ENCODE measurements at places on chromosomes 7 and 10.

- no peak for DNase-seq
Measured at GRCh38 chr7:17227766-17228490, 70.5 kb upstream of the AHR start.

DNA sequence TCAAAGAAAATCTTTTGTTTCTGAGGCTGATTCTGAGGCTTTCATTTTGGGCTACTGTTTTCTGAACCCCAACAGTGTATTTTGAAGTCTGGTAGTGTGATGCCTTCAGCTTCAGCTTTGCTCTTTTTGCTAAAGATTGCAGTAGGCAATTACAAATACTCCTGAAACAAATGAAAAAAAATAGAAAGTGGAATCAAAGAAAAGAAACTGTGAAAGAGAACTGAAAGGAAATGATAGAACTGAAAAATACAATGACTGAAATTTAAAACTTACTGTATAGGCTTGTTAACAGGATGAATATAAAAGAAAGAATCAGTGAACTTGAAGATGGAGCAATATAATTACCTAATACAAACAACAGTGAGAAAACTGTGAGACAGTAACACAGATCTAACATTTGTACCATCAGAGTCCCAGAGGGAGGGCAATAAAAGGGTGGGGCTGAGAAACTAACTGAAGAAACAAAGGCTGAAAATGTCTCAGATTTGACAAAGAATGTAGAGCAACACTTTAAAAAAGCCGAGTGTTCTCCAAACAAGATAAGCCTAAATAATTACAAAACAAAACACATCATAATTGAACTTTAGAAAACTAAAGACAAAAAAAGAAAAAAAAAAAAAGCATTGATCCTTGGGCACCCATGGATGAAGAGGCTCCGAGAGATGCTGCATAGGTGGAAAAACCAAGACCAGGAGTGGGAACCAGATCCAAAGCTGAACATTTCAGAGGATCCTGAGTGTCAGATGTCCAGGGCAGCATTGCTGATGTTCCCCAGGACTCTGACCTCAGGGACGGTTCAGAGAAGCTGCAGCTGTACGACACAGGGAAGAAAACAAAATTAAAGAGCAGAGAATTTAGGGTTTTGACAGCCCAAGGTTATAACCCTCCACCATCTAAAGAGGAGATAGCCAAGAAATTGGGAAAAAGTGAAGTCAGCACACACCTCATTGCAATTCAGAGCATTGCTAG is 223.2 kb upstream of the IGFBP3 start:
- DNase-seq, result no peak

- DNase-seq, result no peak
Measured at GRCh38 chr10:95663496-95663895, 7.0 kb upstream of the ALDH18A1 start.

DNA sequence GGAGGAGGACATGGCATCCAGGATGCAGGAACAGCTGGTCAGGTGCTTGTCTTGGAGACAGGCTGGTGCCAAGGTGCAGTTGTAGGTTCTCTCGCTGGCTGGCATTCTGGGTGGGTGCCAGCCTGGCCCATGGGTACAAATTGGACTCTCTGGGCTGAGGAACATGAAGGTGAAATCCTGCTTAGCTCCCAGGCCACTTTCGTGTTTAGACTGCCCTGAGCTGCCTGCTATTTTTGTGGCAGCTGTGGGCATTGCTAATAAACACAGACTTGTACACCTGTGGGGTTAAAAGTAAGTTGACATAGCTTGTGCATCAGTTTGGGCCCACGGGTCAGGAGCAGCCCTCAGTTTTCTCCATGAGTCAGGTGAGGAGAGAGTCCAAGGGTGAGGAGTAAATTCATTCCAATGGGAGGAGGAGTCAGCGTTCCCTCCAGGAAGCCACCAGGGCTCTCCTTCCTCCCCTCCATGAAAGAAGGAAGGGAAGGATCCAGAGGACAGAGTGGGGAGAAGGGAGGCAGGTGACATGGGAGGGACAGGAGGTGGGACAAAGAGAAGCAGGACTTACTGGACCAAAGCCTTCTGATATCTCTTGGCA is 380.0 kb downstream of the GLRX3 start:
- DNase-seq, result no peak

DNA sequence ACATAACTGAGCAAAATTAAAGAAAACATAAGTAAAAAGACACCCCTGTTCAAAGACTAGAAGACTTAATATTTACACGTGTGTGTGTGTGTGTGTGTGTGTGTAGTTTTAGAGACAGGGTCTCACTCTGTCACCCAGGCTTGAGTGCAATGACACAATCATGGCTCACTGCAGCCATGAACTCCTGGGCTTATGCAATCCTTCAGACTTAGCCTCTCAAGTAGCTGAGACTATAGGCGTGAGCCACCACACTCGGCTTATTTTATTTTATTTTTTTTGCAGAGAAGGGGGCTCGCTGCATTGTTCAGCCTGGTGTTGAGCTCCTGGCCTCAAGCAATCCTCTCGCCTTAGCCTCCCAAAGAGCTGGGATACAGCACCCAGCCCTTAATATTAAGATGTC is 90.3 kb downstream of the JMJD1C start:
- no peak for DNase-seq

DNA sequence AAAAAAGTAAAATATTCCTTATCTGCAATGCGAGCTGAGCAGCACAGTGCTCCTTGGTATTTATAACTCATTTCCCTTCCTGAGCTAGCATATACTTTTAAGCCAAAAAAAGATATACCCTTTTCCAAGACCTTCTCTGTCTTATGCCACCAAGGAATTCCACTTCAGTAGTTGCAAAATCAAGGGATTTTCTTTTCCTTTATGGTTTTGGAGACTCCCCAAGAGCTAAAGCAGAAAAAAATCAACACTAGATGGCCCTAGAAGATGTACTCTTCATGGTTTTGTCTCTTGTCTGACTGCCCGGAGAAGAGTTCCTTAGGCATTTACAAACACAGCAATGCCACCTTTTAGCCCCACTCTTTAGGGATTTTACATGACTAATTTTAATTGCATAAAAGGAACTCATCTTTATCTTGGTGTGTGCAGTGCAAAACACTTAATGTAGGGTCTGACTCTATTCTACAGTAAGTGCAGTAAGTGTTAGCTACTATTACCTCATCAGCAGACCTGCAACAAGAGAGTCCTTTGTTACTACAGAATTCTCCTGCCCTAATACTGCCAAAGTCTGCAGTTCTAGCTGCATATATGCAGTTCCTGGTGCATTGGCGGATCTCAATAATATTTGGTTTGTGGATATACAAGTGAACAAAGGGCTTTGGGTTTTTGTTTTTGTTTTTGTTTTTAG is 443.3 kb downstream of the GFRA1 start:
- no peak for DNase-seq

DNA sequence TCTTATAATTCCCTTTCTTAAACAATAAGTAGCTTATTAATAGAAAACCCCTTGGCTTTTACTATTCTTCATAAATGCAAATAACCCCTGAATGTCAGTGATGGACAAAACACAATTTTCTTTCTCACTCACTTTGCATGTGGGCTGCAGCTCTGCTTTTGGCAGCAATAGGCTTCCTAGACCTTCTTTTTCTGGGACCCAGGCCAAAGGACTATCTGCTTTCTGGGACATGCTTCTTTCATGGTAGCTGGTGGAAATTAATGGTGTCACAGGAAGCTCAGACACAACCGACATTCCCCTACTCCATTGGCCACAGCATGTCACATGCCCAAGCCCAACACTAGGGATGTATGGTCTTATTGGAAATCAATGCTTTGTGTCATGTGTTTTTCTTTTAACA is 134.3 kb upstream of the MDFIC start:
- no peak for DNase-seq

- DNase-seq, result no peak
Measured at GRCh38 chr7:115409682-115410433, 488.0 kb downstream of the MDFIC start.

GRCh38 chr7:109176661-109177060 is 607.0 kb downstream of the DNAJB9 start:
- no peak for DNase-seq

GRCh38 chr10:78082636-78083035 is 49.0 kb downstream of the RPS24 start:
- no peak for DNase-seq

DNA sequence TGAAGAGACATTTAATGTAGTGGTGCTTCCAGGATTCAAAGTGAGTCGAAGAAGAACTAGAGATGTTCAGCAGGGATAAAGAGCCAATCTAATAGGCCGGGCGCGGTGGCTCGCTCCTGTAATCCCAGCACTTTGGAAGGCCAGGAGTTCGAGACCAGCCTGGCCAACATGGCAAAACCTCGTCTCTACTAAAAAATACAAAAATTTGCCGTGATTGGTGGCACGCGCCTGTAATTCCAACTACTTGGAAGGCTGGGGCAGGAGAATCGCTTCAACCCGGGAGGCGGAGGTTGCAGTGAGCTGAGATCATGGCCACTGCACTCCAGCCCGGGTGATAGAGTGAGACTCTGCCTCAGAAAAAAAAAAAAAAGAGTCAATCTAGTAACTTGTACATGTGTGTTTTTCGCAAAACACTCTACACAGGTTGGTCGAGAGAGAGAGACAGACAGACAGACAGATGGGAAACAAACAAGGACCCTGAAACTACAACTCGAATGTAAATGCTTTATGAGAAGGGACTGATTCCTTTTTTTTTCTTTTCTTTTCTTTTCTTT is 775 bp downstream of the ABCB8 start:
- DNase-seq, result no peak

GRCh38 chr10:33722067-33722466 is 387.6 kb upstream of the NRP1 start:
- no peak for DNase-seq

GRCh38 chr7:770336-770735 is 43.3 kb upstream of the PRKAR1B start:
- DNase-seq, result no peak

GRCh38 chr7:82360591-82361368 is 82.8 kb downstream of the CACNA2D1 start:
- no peak for DNase-seq

- DNase-seq, result no peak
Measured at GRCh38 chr7:143256325-143256724, 6.9 kb upstream of the GSTK1 start.

- no peak for DNase-seq
Measured at GRCh38 chr10:87844837-87845623, 18.3 kb downstream of the KLLN start.

- DNase-seq, result no peak
Measured at GRCh38 chr10:69375307-69376151, 41.2 kb downstream of the TACR2 start.

- DNase-seq, result no peak
Measured at GRCh38 chr10:3783316-3783681, 1.7 kb downstream of the KLF6 start.

DNA sequence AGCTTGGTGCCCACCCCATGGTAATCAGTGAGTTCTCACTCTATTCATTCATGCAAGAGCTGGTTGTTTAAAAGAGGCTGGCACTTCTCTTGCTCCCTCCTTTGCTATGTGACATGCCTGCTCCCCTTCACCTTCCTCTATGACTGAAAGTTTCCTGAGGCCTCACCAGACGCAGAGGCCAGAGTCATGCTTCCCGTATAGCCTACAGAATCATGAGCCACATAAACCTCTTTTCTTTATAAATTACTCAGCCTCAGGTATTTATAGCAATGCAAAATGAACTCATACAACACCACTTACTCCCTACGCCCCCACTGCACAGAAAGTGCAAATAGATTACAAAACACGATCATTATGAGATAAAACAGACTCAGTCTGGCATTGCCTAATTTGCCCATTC is 39.0 kb downstream of the SEC61G start:
- no peak for DNase-seq

GRCh38 chr10:45265996-45266395 is 49.4 kb downstream of the OR13A1 start:
- DNase-seq, result no peak

DNA sequence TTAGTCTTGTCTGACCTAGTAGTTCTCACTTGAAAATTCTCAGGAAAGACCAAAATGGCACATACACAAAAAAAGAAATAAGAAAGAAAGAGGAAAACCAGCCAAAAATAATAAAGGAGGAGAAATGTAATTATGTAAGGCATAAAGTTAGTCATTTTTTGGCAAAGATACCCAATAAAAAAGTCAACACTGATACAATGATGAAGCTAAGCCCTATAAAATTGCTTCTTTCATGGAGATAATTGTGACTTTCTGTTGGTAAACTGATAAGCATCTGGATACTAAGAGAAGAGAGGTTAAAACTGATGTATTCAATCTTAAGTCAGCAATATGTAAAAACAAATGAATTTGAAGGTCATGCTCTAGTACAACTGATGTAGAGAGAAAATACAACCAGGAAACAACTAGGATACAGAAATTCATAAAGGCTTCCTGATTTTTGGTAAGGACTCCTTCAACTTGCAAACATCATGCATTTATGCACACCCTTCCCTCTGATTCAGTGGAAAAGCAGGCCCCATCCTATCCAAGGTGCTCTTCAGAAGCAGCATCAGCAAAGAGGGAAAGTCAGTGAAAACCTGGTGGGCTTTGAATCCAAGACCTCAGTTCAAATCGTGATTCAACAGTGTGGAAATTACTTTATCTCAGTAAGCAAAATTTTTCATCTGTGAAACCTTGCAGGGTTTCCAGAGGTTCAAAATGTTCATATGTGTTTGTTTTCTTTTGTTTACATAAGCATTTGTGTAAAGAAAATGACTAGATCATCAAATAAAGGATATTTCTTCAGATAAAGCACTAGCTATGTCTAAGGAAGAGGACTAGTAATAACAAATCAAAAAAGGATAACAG is 32.6 kb downstream of the IMMP2L start:
- DNase-seq, result no peak

DNA sequence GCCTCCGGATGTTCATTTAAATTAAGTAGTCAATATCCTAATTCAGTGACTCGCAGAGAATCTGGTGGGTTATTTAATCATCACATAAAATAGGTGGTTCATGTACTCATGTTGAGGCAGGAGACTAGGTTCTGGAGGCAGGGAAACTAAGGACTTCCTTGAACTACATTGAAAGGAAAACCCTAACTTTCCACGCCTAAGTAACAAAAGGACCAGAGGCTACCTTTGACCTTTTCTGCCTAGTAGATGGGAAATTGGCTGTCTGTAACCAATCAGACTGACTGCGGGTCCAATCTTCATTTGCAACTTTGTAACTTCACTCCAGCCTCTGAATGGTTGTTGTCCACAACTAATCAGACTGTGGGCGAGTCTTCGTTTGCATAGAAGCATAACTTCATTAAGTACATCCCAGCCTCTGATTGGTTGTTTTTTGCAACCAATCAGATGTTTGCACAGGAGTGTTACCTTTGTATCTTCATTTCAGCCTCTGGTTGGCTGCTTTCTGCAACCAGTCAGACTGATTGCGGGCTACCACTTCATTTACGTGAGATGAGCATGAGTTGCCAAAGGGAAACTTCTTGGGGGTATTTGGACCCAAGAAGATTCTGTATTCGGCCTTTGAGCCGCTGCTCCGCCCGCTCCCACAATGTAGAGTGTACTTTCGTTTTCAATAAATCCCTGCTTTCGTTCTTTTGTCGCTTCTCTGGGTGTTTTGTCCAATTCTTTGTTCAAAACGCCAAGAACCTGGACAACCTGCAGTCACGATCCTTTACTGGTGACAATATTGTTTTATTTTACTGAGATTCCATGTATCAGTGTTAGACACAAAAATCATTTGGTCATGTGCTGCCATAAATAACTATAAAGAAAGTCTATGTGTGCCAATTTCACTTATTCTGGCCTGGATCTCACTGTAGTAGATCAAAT is 1.7 kb upstream of the ST7 start:
- DNase-seq, result no peak

- no peak for DNase-seq
Measured at GRCh38 chr10:15990535-15991129, 130.3 kb upstream of the MINDY3 start.

Data from glomerular endothelial cell (primary cell).